Hypothalamus (tissue), 51 donors: ENCODE measurements at places on chromosomes 4 and X.

- DNase-seq: no peak
Observed at GRCh38 chr4:138190452-138190858, 51.7 kb downstream of the SLC7A11 start.

DNA sequence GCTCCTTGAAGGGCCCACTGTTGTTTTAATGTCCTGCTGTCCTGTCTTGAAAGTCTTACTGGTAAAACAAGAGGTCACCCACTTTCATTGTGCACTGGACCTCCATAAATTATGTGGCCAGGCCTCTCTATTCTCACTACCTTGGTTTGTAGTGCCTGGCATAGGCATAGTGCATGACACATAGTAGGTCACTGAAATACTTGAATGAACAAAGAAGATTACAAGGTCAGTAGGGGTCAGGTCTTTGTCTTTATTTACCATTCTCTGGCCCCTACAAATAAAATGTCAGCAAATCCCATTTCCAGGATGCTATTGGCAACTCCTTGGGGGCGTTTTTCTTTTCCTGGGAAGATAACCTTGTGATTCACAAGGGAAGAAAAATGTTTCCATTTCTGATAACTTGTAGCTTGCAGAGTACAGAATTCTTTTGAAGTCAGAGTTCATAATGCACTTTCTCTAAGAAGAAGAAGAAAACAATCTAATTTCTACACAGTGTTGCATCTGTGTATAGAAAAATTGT lies 1.4 kb downstream of the PGM2 start:
- no peak for DNase-seq

DNA sequence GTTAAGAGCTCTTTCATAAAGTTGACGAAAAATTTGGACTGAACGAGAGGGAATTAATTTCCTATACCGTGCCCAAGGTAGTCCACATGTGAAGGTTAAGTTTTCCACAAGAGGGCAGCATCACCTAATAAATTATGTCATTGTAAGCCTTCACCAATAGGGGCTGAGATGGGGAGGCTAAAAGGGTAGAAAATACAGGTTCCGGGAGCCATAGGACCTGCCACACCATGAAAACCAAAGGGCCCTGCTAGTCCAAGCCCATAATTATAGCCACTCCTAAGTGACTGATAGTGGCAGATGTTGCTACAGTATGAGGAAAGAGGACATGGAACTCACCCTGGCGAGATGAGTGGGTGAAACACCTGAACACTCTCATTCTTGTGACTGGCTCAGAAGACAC lies 122.2 kb downstream of the SHROOM4 start:
- DNase-seq: no peak

- DNase-seq: no peak
Observed at GRCh38 chrX:1023676-1024075, 188.8 kb downstream of the CRLF2 start.

DNA sequence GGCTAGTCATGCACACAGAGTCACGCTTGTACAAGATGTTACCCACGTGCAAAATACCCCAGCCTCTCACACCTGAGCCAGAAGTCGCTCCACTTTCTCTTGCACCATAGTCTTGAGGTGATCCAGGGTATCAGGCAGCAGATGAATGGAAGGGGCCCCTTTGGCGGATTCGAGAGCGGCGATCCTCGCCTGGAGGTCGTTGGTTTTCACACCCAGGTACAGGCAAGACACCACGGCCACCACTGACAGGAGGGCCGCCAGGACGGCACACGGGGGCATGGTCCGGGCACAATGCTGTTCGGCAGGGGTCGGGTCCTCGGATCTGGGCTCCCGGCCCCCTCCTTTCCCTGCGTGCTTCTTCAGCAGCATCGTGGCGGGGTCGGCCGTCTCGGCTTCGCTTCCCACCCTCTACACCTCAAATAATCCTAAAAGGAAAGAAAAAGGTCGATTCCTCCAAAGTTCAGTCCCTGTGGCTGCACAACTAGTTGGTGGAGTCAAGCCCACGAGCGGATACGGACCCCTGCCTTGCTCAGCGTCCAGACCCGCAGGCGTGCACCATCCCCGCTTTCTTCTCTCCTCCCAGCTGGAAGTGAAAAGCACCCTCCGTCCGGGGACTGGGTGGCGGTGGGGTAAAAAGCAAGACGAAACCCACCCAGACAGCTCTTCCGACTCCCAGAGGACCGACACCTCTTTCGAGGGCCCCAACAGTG lies 652 bp downstream of the COL25A1 start:
- no peak for DNase-seq

DNA sequence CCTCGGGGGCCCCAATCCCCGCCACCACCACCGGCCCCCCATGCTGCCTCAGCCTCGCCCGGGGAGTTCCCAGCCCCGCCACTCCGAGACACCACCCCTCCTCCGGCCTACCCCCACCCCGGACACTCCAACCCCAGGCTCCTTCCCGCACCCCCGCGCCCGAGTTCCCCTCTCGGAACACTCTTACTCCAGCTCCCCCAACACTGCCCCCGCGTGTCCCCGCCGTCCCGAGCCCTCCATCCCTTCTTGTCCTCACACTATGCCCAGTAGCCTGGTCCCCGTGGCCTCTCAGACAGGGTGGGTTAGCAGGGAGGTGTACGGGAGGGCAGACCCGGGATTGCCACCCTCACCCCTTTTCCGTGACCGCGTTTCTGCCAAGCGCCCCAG lies 276.1 kb downstream of the BCOR start:
- no peak for DNase-seq

GRCh38 chr4:80521438-80521837 lies 185.9 kb downstream of the CFAP299 start:
- DNase-seq: no peak

DNA sequence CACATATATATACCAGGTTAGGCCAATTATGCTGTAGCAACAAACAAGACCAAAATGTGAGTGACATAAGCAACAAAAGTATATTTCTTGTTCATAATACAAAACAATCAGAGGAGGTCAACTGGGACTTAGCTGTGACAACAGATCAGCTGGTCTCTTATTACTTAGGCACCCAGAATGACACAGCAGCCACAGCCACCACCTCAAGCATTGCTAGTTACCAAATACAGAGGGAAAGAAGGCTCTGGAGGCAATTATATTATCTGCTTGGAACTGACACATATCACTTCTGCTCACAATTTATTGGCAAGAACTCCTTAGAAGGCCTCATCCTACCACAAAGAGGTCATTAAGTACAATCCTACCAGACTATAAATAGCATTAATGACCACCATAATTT lies 15.2 kb downstream of the ATOH1 start:
- DNase-seq: no peak

- no peak for DNase-seq
Observed at GRCh38 chrX:66162331-66162822, 1.7 kb upstream of the HEPH start.

DNA sequence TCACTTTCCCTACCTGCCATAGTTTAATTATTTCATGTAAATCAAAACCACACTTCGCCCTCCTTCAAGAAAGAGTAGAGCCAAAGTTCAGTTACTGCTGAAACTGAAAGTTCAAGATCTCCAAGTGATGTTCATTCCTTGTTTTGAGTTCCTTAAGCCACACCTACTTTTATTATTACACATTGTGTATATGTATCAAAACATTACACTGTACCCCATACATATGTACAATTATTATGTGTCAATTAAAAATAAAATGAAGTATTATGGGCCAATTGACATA lies 892.3 kb upstream of the NDST4 start:
- DNase-seq: no peak

GRCh38 chr4:87241336-87241735 lies 20.9 kb upstream of the KLHL8 start:
- no peak for DNase-seq

DNA sequence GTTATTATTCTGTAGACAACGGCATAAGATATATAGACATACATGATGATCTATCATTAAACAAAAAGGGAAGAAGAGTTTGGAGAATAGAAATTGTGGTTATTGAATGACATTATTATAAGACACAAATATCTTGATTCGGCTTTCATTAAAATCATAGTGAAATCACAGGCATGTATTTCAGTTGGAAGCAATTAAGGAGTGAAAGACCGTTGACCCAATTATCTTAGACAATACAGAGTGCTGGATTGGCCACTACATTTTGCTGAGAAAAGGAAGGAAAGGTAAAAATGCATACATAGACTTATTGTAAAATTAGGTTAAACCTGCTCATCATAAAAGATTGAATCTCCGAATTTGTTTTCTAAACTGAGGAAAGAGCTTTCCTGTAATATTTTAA lies 209.8 kb downstream of the KCNIP4 start:
- no peak for DNase-seq

DNA sequence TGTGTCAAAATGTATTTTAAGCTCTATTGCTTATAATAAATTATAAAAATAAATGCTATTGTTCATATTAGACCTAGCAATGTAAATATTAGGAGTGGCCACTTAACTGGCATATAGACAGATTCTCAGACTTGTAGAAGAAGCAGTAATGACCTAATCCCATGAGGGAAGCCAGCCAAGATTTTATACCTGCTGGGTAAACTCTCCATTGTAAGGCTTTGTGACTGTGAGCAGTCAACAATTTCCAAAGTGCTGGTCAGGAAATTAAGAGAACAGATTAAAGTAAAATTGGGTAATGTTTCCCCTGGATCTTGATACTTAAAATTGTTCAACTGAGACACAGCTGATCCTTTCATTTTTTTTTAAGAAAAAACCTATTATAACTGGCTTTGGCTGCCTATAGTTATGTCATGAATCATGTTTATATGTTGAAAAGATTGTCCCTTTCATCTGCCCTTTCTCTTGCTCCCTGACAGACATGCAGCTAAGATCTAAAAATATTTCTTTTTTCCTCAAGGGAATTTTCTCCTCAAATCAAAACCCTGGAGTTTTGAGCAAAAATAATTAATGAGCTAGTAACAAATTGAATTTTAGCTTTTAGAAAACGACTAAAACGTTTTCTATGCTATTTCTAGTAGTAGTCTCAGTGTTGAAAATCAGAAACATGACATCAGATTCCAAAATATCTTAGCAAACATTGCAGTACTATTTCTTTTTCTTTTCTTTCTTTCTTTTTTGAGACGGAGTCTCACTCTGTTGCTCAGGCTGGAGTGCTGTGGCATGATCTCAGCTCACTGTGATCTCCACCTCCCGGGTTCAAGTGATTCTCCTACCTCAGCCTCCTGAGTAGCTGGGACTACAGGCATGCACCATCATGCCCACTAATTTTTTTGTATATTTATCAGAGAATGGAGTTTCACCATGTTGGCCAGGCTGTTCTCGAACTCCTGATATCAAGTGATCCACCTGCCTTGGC lies 77.9 kb downstream of the ADGRL3 start:
- no peak for DNase-seq

DNA sequence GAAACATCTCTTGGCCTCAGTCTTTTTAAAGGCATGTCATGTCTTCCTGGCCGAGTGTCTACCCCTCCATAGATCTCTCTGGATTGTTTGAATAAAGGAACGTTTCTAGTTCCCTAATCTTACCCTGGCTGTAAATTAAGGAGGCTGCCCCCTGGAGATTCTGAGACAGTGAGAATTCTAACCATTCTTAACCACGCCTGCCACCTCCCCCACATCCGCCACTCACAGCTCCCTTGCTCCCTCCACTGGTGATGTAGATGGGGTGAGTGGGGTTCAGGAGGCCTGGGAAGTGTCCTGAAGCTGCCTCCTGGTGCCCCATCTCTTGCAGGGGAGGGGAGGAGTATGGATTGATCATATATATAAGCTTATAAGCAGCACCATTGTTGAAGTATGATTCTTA lies 48.0 kb upstream of the TRIM2 start:
- peak; percentile 45 for DNase-seq

DNA sequence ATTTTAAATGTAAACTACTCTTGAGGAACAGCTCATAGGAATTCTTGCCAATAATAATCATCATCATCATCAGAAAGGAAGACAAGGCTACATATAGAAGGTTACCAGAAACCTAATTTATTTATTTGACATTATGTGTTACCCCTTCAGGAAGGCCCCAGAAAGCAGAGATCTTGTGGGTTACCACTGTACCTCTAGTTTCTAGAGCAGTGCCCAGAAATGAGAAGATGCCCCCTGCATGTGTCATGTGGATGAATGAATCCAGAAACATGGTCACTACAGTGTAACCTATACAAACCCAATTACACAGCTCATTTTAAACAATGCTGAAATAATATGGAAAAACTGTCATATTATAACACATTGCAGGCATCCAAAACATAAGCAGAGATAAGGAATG lies 70.4 kb downstream of the ARAP2 start:
- no peak for DNase-seq

- no peak for DNase-seq
Observed at GRCh38 chr4:11366859-11367258, 61.8 kb downstream of the HS3ST1 start.

DNA sequence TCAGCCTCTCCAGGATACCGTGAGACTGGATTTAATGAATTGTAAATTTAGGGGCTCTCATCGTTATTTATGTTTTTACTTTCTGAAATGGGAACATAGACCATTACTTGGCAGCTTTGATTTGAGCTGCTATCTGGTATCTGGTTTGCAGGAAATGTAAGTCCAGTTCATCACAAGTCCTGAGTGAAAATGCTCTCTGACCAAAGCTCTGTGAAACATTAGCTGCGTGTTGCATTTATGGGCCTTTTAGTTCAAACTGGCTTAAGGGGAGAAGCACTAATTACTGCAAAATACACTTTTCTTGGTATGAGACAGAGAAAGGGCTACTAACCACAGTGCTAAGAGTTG lies 420 bp downstream of the CC2D2A start:
- no peak for DNase-seq

DNA sequence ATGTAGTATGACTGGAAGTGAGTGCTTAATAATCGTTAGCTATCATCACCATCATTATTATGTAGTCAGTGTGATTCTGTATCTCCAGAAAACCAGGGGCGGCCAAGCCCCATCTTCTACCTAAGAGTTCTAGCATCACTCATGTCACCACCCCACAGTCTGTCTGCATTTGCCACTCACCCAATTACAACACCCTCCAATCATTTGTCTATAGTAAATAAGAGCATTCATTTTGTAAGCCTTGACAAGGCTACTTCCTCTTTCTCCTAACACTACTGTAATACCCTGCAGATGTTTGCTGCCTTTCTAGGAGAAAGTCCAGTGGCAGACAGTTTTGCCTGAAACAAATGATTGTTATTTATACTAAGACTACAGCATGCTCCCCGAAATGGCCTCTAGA lies 15.8 kb upstream of the IL21 start:
- no peak for DNase-seq

- DNase-seq: no peak
Observed at GRCh38 chr4:106707776-106708463, 328.2 kb downstream of the DKK2 start.

DNA sequence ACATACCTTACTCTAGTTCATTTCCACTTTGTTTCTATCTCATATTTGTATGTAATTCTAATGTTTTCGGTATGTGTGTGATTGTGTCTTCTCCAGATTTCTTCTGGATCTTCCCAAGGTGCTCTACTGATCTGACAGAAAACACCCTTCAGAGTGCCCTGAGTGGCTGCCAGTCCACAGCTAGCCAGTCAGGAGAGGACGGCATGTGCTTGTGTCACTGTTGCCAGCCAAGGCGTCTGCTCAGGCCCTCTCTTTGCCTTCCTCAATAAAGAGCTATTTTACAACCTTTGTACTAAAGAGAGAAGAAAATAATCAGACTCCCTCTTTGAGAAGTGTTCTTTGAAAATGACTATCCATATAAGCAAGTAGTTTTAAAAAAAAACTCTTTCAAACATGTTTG lies 29.0 kb downstream of the CD99L2 start:
- DNase-seq: peak; percentile 15

GRCh38 chr4:34139346-34139745 lies 2105.0 kb downstream of the ARAP2 start:
- DNase-seq: no peak

GRCh38 chr4:125732632-125733031 lies 417.9 kb downstream of the FAT4 start:
- DNase-seq: no peak

GRCh38 chr4:1683261-1683735 lies 815 bp downstream of the FAM53A start:
- peak; percentile 11 for DNase-seq

GRCh38 chrX:134741746-134742145 lies 83.5 kb upstream of the PLAC1 start:
- no peak for DNase-seq
